Brain microvascular endothelial cell (primary cell): ENCODE measurements at places on chromosomes 2 and 18.

GRCh38 chr18:26335571-26336487 is 109.6 kb downstream of the TAF4B start:
- no peak for DNase-seq

DNA sequence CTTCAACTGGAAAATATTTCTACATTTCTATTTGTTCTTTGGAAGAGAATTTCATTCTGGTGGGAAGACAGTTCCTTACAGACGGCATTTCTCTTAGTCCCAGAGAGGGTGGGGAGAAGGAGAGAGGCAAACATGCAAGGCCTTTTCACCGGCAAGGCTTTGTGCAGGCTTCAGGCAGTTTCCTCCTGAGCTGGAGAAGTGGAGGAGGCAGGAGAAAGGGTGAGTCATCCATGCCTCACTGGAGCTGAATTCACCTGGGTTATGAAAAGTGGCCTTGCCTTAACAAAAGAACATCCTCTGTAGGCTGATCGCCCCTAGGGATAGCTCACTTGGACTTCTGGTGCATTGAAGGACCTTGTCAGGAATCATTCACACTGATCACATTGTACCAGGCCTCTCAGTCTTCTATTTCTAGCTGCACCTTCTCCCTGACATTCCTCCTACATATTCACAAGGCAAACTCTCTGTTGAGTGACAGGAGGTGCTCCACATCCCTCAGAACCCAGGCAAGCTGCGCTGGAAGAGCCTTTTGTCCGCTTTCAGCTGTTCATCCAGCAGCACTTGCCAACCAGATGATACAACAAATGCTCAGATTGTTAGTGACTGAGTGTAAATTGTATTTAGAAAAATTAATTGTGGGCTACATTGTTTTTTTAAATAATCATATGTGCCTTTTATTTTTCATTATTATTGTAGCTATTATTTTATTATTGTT is 796.1 kb downstream of the DCDC2C start:
- DNase-seq, result no peak

- peak; percentile 24 for DNase-seq
Measured at GRCh38 chr18:51666763-51667191, 469.3 kb upstream of the MEX3C start.

DNA sequence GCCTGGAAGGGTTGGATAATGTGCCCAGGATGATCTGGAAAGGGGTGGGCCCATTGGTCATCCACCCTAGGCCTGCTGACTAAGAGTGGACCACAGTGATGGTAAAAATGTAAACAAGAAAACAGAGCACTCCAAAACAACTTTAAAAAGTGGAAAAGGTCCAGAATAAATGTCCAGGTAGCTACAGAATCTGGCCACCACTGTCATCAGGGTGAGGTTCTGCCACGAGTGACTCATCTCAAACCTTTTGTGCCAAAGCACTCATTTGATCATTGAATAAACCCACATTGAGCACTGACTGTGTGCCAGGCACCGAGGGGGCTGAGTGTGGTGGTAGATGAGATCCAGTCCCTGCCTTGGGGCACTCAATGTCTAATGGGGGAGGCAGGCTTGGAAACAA is 64.9 kb downstream of the EMX1 start:
- DNase-seq, result no peak

DNA sequence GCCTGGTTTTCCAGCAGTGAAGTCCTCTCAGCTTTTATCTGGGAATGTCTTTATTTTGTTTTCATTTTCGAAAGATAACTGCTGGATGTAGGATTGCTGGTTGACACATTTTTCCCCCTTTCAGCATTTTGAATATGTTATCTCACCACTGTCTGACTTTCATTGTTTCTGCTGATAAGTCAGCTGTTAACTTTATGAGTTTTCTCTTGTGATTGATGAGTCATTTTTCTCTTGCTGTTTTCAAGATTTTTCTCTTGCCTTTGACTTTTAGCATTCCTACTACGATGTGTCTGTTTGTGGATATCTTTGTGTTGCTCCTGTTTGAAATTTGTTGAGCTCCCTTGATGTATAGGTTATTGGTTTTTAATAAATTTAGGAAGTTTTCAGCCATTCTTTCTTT is 85.5 kb downstream of the AGPS start:
- peak; percentile 24 for DNase-seq

DNA sequence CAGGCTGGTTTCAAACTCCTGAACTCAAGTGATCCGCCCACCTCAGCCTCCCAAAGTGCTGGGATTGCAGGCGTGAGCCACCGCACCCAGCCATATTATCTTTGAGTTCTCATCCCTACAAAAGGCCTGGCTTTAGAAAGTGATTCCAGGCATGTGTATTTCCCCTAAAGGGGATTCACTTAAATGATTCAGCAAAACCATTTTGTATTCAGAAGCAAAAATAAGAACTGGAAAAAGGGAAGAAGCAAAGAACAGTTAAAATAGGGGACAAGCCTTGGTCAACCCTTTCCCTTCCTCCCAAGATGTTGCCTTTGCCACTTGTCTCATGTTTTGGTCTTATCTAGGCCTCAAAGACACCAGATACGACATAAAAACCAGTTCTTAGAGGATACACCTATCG is 10.5 kb downstream of the TM4SF20 start:
- no peak for DNase-seq

DNA sequence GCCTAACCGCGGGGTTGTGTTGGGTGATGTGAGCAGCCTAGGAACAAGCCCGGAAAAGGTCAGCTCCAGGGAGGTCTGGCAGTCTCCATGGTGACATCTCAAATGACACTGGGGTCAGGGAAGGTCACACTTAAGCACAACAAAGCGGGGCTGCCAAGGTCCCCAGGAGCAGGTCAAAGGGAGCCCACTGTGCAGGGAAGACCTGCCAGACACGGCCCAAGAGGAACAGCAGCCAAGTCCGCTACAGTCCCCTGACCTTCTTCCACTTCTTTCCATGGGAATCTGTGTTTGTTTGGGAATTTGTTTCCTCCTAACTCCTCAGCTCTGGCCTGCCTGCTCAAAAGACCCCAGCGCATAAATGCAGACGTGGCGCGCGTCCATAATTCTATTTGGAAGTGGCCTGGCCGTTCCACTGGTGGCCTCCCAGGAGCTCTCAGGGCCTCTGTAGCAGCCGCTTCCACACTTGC is 232.1 kb upstream of the COPS8 start:
- DNase-seq, result no peak

DNA sequence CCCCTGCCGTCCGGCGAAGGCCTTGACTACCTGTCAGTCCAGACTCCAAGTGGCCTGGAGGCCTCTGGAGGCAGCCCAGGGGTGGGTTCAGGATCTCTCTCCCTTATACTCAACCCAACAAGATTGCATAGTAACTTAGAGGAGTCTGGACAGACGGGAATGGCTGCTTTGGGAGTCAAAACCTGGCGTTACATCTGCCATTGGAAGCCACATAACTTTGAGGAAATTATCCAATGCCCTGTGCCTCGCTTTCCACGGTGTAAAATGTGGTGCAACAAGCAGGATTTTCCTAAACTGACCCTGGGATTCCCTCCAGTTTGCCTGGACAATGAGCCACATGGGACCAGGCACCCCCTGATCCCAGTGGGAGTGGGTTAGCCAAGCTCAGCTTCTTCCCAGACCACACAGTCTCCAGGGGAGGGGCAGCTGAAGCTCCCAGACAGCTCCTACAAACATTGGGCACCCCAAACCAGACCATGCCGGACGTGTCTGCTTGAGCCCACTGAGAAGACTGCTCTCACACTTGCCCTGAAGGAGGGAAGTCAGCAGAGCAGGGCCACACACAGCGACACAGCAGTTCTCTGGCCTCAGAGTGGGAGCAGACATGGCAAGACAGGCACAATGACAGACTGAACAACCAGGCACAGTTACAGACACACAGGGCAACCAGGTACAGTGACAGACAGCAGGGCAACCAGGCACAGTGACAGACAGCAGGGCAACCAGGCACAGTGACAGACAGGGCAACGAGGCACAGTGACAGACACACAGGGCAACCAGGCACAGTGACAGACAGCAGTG is 65.6 kb upstream of the RAB6C start:
- DNase-seq, result no peak

DNA sequence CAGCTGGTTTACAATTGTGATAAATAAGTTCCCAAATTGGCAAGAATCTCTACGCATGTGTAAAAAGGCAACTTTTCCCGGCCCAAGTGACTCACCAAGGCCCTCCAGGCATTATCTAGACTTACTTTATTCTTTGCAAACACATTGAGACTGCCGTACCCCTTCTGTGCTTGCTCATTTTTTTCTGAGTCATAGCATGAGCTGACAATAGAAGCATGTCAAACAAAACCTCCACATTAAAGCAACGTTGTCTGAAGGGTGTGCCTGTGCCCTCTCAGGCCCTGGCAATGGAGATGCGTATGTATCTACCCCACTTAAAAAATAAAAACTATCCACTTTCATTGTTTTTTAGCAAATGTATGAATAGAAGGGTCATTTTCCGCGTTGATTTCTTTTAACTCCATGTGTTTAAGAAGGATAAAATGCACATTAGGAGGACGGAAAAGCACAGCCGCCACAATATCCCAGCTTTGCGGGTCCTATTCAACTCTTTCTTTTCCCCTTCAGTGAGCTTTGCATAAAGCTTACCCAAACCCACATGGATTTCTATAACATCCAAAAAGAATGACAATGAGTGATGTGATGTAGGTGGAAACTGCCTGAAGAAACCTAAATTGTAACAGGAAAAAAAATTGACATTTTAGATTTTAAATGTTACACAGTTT is 298.2 kb downstream of the CDCA7 start:
- peak; percentile 96 for DNase-seq

- no peak for DNase-seq
Measured at GRCh38 chr2:127721978-127722355, 20.7 kb downstream of the SFT2D3 start.
